Stimulated activated CD8-positive, alpha-beta memory T cell treated with anti-CD3 and anti-CD28 coated beads, Interleukin-2, amount 100 ng/mL, for 48 hours (primary cell): ENCODE measurements at places on chromosomes 7 and 10.

- DNase-seq: no peak
These were observed 30.4 kb downstream of the KLRG2 start for GRCh38 chr7:139452958-139453672.

DNA sequence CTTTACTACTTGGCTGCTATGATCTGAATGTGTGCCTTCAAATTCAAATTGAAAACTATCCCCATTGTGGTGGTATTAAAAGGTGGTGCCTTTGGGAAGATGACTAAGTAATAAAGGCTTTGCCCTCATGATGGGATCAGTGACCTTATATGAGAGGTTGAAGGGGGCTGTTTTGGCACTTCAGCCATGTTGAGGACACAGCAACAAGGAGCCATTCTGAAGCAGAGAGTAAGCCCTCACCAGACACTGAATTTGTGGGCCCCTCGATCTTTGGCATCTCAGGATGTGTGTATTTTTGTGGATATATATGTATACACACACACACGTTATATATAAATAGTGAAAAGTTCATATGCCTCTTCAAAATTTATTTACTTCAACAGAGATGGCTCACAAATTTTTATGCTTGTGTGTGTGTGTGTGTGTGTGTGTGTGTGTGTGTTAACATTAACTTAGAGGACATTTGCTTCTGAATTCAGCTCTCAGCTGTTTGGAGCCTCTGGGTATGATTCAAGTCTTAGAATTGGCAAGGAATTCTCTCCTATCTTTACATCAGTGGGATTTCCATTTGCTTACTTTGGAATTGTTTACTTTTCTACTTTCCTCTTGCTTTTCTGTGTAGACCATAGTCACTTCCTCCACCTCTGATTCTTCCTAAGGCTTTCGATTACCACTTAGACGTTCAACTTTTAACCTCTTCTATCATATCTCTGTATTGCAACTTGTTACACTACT is 66.6 kb downstream of the MAGI2 start:
- no peak for DNase-seq

DNA sequence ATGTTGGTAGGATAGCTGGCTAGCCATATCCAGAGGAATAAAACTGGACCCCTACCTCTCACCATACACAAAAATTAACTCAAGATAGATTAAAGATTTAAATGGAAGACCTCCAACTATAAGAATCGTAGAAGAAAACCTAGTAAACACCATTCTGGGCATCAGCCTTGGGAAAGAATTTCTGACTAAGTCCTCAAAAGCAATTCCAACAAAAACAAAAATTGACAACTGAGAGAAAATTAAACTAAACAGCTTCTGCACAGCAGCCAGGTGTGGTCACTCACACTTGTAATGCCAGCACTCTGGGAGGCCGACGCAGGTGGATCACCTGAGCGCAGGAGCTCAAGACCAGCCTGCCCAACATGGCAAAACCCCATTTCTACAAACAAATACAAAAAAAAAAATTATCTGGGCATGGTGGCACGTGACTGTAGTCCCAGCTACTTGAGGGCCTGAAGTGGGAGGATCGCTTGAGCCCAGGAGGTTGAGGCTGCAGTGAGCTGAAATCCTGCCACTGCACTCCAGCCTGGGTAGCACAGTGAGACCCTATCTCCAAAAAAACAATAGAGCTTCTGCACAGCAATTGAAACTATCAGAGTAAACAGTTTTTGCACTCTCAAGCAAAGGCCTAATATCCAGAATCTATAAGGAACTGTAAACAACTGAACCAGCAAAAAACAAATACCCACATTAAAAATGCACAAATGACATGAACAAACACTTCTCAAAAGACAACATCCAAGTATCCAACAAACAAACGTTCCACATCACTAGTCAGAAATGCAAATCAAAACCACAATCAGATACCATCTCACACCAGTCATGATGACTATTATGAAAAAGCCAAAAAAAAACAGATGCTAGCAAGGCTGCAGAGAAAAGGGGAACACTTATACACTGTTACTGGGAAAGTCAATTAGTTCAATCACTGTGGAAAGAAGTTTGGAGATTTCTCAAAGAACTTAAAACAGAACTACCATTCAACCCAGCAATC is 4.8 kb downstream of the CRPPA start:
- DNase-seq: no peak

GRCh38 chr7:129240119-129240820 is 15.4 kb downstream of the AHCYL2 start:
- DNase-seq: no peak

GRCh38 chr10:87503886-87504285 is 807 bp upstream of the MINPP1 start:
- DNase-seq: no peak

DNA sequence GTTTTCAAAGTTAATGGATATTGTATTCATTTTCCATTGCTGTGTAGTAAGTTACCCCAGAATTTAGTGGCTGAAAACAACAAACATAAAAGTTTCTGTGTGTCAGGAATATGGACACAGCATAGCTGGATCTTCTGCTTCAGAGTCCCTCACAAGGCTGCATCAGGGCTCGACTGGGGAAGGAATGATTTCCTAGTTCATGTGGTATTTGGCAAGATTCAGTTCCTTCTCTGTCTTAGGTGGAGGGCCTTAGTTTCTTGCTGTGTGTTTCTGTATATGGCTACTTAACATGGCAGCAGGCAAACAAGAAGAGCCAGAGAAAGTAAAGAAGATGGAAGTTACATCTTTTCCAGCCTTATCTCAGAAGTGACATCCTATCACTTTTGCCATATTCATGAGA is 51.1 kb downstream of the TPST1 start:
- DNase-seq: no peak

DNA sequence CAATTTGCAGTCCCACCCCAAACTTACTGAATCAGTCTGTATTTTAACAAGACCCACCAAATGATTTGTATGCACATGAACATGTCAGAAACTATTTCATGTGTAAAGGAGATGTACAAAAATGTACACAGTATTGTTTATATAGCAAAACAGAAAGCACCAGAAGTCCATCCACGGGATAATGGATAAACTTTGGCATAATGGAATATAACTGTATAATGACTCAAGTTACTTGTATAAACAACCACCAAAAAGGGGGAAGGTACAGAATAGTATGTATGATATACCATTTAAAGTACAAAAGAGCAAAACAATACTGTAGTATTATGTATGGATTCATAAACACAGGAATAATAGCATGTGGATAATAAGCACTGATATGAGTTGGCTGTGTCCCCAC is 22.4 kb downstream of the NUP42 start:
- DNase-seq: no peak

- no peak for DNase-seq
These were observed 2.7 kb downstream of the COG5 start for GRCh38 chr7:107560898-107561516.

DNA sequence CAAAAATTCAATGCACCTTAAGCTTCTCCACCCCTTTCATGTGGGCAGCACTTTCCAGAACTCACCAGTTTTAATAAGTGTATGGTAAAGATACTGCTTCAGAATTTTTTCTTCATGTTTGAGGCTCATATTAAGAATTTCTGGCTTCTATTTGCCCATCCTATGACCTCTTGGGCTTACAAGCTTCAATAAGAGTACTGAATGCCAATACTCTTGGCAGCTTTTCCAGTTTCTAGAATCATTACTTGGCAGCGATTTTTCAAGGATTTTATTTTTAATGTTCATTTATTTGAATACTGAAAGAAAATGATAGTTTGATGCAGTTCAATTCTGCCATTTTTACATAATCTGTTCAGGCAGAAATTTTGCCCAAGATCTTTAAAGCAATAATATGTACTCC is 242.1 kb upstream of the KCND2 start:
- no peak for DNase-seq

DNA sequence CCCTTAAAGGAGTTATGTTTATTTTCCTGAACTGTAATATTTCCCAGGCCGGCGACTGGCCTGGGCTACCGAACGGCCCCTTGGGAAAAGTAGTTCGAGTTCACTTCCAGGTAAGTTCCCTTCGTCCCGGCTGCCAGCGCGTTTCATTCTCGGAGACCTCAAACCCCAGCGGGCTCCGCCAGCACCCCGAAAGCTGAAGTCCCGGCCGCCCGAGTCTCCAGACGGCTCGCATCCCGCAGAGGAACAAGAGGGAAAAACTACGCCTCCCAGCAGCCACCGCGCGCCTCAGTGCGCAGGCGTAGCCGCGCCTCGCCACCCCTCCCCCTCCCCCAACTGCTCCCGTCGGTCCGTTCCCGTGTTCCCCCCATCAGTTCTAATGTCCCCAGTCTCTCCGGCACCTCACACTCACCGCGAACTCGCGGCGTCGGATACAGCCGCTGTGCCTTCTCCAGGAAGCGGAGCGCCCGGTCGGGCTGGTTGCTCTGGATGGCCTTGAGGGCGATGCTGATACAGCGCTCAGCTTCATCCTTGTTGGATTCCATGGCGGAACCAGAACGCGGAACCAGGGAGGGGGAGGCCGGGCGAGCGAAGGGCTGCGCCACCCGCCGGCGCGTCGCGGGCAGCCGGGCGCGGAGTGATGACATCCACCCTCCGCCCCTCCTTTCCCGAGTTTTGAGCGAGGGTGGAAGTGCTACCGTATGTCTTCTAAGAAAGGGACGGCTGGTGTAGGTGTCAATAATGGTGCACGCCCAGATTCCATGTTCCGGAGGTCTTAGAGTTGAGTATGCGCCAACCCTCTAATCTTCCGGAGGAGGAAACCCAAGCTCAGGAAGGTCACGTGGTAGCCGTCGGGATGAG is at the start of gene DNAJB12:
Gene DNAJB12 (minus strand): TSS at position 564 of the 858 bp plus-strand sequence. CDS start 22 bp downstream, at position 542.
- peak; percentile 82 for DNase-seq

DNA sequence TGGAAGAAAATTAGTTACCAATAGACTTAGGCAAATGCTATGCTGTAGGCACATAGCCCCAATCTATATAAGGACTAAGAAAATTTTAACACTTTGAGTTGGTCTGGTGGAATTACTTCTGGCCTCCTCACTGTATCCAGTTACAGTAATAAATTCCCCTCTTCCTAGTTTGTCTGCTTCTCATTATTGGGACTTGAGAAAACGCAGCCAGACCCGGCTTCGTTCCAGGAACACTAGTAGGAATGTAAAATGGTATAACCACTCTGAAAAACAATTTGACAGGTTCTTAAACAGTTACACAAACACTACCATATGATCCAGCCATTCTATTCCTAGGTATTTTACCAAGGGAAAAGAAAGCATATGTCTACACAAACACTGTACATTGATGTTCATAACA is 150.2 kb downstream of the VPS50 start:
- no peak for DNase-seq

GRCh38 chr10:122725768-122726167 is 26.1 kb upstream of the C10orf120 start:
- no peak for DNase-seq

- no peak for DNase-seq
These were observed 501.5 kb upstream of the GALNT17 start for GRCh38 chr7:70630440-70630817.

DNA sequence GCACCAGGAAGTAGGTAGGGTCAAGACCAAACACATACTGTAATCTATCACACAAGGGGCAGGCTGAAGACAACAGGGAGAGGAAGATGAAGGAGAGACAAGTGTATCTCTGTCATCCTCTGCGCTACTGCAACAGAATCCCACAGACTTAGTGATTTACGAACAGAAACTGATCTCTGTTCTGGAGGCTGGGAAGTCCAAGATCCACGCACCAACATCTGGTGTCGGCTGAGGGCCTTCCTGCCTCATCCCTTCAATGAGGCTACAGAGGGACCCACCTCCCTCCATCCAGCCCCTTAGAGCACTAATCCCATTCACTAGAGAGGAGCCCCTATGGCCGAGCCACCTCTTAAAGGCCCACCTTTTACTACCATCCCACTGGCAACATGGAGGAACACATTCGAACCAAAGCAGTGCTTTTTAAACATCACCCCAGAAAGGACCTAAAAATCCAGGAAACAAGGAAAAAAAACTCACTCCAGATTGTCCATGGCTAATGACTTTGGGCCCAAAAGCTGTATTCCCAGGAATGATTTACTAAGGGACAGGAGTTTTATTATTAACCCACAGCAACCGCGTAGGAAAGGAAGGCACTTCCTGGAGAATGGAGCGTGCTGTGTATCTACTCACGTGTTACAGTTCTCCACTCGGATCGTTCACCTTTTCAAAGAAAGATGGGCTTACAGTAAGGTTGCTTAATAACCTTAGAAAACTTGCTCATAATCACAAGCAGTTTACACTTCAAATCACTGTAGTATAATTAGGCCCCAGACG is 4.2 kb downstream of the BNIP3 start:
- DNase-seq: no peak

GRCh38 chr7:31443457-31443856 is 70.4 kb upstream of the ITPRID1 start:
- no peak for DNase-seq

DNA sequence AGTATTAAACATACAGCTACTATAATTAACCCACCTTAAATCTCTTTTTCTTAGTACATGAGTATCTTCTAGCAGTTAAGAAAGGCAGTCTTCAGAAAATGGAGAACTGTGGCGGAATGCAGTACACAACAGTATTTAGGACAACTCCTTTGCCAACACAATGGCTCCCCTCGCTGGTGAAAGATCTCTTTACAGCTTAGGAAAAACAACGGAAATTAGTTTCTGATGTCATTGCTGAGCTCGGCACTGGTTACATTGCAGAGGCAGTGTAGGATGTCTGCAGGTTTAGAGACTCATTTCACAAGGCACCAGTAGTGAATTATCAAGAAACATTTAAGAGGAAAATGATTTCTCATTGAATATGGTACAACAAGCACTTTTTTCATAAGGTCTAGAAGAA is 43.4 kb downstream of the GLRX3 start:
- no peak for DNase-seq

GRCh38 chr10:93591065-93591808 is 9.8 kb downstream of the RBP4 start:
- no peak for DNase-seq

DNA sequence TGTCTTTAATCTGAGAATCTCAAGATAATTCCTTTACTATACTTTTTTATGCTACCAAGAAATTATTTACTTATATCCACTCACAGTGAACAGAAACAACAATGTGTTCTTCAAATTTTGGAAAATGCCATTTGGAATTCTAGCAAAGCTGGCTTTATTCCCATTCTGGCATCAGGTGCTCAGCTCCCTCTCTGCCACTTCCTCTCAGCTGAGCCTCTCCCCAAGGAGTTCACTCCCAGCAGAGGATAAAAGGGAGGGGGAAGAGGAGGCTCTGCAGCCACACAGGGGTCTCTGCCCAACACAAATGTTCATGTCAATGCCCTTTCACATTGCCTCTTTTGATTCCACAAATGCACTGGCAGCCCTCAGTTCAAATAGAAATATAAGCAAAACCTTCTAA is 116.9 kb downstream of the CPEB3 start:
- DNase-seq: no peak

GRCh38 chr7:22992874-22993840 is 20.8 kb downstream of the HYCC1 start:
- DNase-seq: no peak

DNA sequence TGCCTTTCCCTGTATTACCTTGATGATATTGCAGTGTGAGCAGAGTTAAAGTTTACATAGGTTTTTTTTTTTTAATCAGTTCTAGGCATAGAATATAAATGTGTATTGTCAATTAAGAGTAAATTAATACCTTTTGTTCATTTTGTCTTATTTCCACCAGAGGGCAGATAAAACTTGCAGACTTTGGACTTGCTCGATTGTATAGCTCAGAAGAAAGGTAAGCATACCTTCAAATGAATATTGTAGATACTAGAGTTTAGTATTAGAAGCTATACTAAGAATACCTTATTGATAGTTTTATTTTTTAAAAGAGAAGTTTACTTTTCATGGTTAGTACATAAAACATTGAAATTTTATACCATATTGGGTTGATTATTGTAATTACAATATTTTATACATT is 86.8 kb downstream of the MPLKIP start:
- DNase-seq: no peak
